ENCODE measurements at places on chromosomes 2 and 18.

GRCh38 chr2:145012214-145012670, 492.3 kb upstream of the ZEB2 start:
- DNase-seq: no peak

DNA sequence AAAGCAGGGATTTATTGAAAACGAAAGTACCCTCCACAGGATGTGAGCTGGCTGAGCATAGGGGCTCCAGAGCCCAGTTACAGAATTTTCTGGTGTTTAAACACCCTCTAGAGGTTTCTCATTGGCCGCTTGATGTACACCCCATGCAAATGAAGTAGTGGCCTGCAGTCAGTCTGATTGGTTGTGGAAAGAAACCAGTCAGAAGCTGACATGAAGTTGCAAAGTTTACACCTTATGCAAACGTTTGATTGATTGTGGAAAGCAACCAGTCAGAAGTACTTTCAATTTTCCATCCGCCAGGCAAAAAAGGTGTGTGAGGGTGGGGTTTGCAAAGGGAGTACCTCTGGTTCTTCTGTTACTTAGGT, 62.3 kb downstream of the VWA3B start:
- no peak for DNase-seq

- DNase-seq: no peak
Observed at GRCh38 chr2:191657977-191658376, 20.0 kb upstream of the NABP1 start.

GRCh38 chr2:186559370-186559769, 30.5 kb upstream of the ITGAV start:
- DNase-seq: no peak

- no peak for DNase-seq
Observed at GRCh38 chr2:191757208-191757607, 79.3 kb downstream of the NABP1 start.

DNA sequence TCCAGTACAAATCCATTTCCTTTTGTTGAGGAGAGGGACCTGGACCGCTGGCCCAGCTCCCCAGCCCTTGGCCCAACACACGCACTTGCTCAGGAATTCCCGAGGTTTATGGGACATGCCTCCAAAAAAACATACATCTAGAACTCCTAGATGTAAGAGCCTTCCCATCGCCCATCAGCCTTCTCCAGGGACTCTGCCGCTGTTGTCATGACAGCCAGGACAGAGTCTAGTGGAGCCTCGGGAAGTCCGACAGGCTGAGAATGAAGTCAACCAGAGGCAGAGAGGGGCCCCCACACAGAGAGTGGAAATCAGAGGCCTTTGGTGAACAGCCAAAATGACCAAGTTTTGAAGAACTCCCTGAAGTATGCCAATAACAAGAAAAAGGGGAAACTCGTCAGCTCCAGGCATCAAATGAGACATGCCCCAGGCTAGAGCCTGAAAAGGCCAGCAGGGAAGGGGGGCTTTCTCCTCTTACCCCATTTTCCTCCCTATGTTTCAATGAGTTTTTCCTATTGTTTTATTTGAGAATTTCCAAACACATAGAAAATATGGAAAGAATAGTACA, 43.2 kb upstream of the CAB39 start:
- no peak for DNase-seq

DNA sequence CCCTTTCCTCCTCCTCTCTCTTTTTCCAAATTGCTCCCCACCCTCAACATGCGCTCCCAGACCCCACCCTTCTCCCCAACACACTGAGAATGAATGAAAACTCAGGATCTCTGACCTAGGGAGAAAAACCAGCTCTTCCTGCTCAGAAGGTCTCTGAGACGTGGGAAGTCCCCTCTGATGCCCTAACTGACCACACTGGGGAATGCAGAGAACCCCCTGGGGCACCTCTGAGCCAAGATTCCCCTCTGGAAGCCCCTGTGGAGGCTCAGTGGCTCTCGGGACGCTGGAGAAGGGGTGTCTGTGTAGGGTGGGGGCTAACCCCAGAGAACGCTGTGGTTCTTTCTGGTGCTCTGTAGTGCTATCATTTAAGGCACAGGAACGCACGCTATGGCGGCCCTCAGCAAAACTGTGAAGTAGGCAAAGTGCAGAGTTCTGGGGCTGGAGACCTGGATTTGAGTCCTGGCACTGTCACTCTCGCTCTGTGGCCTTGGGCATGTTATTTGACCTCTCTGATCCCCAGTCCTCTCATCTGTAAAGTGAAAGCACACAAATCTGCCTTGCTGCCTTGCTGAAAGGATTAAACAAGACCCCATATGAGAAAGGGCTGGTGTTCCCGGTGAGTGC, 17.1 kb downstream of the ATOH8 start:
- no peak for DNase-seq

GRCh38 chr18:65415098-65415497, 335.7 kb upstream of the CDH7 start:
- DNase-seq: no peak

GRCh38 chr2:238021327-238021726, 39.5 kb upstream of the SCLY start:
- no peak for DNase-seq

GRCh38 chr2:235106874-235107639, 155.2 kb downstream of the SH3BP4 start:
- DNase-seq: peak; percentile 19

DNA sequence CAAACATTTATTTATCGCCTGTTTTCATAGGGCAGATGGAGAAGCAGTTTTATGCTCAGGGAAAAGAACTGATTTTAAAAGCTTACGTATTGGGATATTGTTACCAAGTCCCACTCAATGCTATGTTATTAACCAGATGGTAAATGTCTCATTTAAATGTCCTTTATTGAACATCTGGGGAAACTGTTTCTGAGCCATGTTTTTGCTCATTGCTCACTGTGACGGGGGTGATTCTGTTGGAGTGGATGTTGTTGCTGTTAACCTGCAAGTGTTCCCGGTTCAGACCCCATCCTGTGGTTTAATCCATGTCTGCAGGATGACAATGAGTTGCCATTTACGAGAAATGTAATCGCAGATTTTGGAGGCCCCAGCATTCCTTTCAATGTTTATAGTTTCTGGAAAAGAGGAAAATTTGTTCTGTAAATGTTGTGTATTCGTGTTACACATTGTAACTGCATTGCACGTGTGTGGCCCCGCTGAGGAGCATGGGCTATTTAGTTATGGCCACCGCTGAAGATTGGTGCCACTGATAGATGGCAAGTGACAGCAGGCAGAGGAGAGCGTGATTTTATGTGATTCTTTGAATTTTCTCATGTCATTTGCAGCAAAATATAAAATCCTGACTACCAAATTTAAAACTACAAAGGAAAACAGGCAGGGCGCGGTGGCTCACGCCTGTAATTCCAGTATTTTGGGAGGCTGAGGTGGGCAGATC, 174.8 kb upstream of the COPS8 start:
- no peak for DNase-seq

DNA sequence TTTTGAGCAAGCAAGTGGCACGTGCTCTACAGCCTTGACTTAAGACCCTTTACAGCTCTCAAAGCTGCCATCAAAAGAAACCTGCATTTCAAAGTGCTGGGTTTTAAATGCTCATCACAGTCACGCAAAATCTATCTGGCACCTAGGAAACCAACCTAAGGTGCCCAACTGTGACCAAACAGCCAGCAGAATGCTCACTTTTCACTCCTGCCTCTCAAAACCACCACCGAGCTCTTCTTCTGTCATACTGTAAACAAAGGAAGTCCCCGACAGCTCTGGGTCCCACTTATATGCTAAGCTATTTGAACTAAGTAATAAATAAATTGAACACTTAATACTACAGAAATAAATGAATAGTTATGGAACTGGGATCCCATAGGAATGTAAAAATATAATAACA, 33.6 kb downstream of the SATB2 start:
- DNase-seq: no peak

GRCh38 chr2:70837980-70838925, 2.6 kb upstream of the CD207 start:
- DNase-seq: no peak

DNA sequence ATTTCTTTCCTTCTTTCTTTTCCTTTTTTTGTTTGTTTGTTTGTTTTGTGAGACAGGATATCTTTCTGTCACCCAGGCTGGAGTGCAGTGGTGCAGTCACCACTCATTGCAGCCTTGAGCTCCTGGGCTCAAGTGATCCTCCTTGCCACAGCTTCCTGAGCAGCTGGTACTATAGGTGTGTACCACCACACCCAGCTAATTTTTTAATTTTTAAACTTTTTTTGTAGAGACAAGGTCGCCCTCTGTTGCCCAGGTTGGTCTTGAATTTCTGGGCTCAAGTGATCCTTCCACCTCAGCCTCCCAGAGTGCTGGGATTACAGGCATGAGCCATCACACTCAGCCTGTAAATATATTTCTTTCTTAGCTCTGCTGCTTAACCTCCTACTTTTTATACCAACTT, 83.4 kb upstream of the CYP20A1 start:
- no peak for DNase-seq

DNA sequence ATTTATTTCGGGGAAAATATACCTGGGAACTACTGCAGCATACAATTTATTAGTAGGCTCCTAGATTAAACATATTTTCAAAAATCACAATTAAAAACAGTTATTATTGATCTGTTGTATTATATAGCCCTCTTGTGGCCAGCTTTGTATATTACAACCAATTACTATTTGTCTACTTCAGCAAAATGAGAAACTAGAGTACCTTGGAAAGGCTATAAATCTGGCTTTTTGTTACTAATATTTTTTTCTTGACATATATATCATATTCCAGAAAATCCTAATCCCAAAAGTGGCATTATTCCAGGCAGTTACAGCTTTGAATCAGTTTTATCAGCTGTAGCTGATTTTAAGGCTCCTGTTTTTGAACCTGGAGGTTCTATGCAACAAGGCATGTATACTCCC, 101.2 kb downstream of the UBR3 start:
- peak; percentile 28 for DNase-seq

GRCh38 chr2:40166006-40166405, 285.9 kb downstream of the SLC8A1 start:
- no peak for DNase-seq

DNA sequence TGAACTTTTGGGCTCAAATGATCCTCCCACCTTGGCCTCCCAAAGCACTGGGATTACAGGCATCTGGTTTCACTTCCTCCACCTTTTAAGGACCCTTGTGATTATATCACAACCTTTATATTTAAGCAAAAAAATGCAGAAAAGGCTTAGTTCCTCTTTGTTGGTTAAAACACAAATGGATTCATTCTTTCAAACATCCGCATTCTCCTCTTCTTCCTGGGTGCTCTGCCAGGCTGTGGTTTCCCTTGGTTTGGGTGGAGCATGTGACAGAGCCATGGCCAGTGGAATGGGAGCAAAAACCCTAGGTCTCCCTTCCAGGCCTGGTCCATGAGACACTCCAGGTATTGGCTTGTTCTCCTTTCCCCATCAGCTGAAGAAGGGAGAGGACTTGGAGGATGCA, 9.9 kb upstream of the SLC66A3 start:
- no peak for DNase-seq

DNA sequence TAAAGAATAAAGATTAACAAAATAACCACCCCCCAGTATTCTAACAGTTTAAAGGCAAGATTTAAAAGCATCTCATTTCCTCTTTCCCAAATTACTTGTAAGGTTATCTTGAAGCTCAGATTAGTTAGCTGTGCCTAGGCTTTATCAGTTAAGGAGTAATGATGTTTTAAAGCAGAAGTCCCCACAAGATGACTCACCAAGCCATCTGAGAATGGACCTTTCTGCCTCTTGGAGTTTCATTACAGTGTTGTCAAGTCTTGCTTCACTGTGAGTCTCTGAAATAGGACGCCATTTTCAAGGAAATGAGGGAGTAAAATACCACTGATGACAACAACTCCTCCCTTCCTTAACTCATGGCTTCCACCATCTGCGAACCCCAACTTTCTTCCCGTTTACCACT, 35.9 kb downstream of the ZNF385B start:
- no peak for DNase-seq

GRCh38 chr2:189164746-189165145, 14.8 kb downstream of the COL5A2 start:
- DNase-seq: no peak

DNA sequence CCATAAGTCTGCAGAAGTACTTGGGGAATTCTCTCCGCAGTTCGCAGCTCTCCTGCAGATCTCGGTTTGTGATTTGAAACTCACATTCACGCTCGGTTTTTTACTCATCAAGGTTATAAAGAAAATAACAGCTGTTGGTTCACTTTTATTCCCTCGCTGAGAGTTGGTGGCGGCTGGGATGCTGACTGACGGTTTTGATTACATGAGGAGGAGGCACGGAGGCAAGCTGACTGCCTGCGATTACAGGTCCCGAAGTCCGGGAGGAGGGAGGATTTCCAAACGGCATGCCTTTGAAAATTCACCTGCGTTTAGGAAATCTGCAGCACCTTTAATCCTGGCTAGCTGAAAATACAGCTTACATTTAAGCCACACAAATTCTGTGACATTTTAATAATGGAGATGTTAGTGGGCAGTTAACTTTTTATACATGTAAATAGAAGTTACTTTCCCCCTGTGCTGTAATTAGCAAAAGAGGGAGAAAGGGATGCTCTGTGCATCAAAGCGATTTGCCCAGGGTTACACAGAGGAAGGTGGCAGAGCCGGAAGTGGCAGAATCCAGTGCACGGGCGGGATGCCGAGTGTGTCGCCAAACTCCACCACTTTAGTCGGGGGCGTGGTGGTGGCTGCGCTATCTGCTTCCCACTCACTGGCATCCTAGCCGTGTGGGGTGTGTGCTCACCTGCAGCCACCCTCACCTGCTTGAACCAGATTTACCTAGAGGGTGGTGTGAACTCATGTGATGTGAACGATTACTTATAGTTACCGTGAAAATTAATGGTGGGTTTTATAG, 14.7 kb downstream of the AGAP1 start:
- no peak for DNase-seq

DNA sequence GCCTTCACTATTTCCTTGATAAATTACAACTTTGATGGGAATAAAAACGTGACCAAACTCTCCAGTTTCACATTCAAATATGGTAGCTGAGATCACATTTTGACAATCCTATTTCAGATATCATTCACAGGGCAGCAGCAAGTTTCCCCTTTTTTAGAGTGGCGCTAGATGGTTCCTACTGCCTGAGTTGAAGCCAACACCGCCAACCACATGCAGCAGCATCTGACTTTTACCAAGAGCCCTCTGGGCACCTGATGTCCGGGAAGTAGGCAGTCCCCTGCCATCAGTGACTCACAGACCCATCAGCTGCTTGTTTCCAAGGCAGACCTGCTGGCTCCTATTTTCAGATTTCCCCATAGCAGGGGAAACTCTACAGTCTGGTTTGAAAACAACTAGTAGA, 4.0 kb upstream of the MREG start:
- no peak for DNase-seq

DNA sequence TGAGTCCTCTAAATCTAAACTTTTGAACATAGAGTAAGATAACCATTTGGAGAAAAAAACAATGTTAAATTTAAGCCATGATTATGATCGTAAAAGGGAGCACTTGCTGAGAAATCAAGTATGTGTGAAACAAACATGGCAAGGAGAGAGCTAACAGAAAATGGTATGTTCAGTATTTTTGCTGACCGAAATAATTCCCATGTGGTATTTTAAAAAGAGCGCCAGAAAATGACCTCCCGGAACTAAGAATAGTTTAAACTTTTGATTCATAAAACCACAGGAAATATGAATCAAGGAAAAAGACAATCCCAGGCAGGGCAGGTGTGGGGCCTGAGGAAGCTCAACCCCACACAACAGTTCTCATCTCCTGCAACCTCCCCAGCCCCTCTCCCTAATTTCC, 74.2 kb downstream of the DOCK10 start:
- DNase-seq: no peak
